ENCODE measurements at places on chromosomes 2 and 18.

- no peak for DNase-seq
Observed at GRCh38 chr2:66885775-66886383, 451.0 kb downstream of the MEIS1 start.

GRCh38 chr2:167293172-167293781, 405.0 kb downstream of the XIRP2 start:
- DNase-seq, result no peak

DNA sequence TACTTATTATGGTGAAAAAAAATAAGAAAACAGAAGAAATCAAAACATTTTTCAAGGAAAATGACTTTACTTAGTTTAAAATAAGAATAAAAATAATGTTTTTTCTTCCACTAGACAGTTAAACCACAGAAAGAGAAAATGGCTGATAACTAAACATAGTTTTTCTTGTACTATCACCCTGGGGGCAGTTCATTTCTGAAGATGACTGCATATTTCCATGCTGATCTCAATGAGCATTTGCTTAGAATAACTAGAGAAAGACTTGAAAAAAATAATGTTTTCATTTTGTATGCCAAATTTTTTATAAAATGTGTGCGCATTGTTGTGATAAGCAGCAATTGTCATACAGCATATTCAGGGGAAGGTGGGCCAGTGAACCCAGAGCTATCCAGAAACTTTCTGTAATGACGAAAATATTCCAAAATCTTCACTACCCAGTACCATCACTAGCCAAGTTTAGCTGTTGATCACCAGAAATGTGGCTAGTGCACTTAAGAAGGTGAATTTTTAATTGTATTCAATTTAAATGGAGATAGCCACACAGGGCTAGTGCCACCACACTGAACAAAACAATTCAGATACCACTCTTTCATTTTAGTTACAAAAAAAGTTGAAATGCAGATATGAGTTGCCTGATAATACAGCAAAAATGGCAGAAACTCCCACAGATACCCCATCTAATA, 513.4 kb upstream of the NETO1 start:
- DNase-seq, result no peak

GRCh38 chr2:11758647-11759046, 12.2 kb downstream of the LPIN1 start:
- no peak for DNase-seq

DNA sequence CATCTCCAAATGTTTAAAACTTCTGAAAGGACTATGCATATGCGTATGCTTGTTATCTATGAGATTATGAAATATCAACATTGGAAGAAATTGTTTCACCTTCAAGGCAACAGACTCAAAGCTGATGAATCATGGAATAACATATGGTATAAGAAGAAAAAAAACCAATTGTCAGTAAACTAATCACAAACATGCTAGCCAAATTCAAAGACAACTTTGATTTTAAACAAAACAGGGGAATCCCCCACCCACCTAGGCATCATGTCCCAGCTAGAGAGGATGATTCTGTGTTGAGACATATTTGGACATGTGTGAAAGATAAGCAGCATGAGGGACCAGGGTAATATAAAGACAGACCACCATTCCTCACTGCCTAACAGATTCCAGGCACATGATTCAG, 147.7 kb downstream of the WDPCP start:
- DNase-seq, result no peak

GRCh38 chr18:57089702-57090101, 57.2 kb upstream of the BOD1L2 start:
- DNase-seq, result no peak

DNA sequence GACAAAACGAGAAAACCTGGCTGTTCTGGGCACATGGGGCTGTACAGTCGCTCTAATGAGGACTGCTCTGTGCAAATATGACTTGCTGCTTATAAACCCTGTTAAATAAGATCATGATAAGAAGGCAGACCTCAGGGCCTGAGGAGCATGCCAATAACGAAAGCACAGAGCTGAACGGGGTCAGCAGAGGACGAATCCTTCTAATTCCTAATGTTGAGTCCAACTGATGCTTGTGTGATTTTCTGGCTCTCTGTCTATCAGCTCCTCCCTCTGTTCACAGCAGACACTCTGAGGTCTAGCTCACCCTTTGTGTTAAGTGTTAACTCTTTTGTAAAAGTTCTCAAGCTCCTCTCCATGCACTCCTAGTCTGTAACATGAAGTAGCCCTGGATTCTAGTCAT, 167.2 kb upstream of the REV1 start:
- DNase-seq, result no peak

DNA sequence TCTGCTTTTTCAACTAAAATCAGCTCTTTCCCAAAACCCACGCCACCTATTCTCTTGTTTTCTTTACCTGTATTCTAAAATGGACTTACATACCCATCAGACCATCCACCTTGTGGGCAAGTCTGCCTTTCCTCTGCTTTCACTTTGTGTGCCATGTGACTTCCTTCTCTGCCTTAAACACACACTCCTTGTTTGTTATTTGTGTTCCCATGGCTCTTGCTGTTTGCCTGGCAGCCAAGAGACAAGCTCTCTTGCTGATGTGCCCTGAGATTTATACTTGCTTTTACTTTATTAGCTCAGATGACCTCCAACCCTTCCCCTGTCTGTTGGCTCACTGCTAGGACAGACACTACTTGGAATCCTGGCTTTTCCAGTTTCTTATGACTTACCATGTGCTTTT, 309.7 kb upstream of the LRRTM4 start:
- DNase-seq, result no peak

GRCh38 chr2:109398366-109399015, 215.3 kb downstream of the SEPTIN10 start:
- DNase-seq, result no peak

All from activated CD4-positive, alpha-beta T cell treated with anti-CD3 and anti-CD28 coated beads, Interleukin-2, amount 10 ng/mL, durations not matched to agents 7 days and 5 days (primary cell).